ENCODE measurements at places on chromosomes 7 and 10.

- no peak for DNase-seq
These were observed 102.5 kb downstream of the IMMP2L start for GRCh38 chr7:111459757-111460280.

DNA sequence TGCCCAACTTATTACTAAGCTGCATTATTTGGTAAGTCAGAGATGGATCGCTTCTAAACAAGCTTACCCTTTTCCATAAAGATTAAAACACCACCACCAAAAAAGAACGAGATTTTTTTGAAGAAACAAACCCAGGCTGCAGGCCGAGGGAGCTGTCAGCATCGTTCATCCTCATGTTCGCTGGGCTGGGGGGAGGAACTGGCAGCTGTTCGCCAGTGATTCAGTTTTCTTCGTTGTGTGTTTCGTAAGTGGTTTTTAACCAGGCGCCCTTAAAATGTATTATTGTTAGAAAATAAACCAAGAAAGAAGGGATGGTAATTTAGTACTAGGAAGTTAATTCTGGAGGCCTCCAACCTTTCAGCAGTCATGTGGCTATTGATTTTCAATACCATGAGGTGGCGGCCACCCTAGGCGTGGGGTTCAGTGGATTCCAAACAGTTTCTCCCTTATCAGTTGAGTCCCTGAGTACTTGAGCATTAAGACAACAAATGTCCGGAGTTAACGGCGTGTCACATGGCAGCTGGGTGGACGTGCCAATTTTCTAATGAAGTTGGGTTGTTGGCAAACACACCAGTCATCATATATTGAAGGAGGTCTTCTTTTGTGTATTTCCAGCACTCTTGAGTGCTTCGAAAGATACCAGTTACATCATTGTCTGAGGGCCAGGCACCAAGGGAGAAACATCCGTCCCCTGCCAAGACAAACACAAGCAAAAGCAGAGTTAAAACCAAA is 173.2 kb downstream of the EBF3 start:
- no peak for DNase-seq

- DNase-seq = peak; percentile 12
These were observed 586.4 kb upstream of the SEMA3D start for GRCh38 chr7:85773116-85773728.

- no peak for DNase-seq
These were observed 24.0 kb upstream of the TM9SF3 start for GRCh38 chr10:96610817-96611216.

GRCh38 chr7:106480616-106481031 is 180.3 kb downstream of the CCDC71L start:
- DNase-seq = no peak

DNA sequence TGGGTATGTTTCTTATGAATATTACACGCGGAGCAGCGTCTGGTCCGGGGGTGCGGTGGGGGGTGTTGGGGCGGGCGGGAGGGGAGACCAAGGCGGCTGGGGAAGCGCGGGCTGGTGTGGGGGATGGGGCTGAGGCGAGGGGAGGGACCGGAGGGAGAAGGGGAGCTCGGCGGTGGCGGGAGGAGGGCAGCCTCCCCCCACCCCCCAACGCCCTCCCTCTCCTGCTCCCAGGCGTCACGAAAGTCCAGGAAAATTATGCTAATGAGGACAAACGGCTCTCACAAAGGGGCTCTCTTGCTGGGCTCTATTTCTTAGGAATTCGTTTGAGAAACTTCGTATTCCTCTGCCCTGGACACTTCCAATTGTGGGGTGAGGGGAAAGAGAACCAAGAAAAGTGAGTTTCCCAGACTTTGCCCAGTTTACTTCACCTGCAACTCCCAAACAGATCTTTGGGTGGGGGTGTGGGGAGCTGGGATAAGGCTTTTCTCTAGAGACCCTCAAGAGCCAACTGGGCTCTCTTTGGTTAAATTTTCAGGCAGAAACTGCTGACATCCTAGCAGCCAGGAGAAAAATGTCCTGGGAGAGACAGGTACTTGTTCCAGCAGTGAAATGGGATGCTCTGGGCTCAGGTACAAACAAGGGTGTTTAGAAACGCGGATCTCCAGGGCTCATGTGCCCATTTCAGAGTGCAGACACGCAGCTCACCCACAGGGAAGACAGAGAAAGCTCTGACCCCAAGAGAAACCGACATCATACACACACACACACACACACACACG is 11.7 kb upstream of the HOXA2 start:
- DNase-seq = no peak

DNA sequence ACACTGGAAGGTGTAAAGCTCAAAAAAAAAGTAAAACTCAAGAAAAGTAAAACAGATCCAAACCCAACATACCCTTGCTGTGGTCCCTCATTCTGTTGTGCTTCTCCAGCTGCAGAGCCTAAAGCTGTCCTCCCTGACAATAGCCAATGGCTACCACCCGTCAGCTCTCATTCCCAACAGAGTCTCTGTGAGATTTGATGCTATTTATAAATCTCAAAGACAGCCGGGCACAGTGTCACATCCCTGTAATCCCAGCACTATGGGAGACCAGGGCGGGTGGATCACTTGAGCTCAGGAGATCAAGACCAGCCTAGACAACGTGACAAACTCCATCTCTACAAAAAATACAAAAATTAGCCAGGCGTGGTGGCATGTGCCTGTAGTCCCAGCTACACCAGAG is 116.0 kb downstream of the KMT2E start:
- no peak for DNase-seq

- DNase-seq = peak; percentile 26
These were observed at the start of gene EBF3 for GRCh38 chr10:129963641-129964501. Gene EBF3, minus strand, starts transcription at chr10:129964274. Its CDS starts 506 bp downstream, at chr10:129963768.

DNA sequence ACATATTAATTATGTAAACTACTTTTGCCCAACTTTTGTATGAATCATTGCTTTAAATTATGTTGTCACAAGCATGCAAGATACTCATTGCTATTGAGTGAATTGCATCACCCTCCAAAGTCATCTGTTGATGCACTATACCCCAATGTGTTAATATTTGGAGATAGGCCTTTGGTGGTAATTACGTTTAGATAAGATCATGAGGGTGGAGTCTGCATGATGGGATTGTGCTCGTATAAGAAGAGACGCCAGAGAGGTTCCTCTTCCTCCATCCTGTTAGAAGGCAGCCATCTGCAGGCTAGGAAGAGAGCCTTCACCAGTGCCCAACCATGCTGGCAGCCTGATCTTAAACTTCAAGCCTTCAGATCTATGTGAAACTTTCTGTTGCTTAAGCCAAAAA is 95.3 kb upstream of the MAGI2 start:
- DNase-seq = no peak

DNA sequence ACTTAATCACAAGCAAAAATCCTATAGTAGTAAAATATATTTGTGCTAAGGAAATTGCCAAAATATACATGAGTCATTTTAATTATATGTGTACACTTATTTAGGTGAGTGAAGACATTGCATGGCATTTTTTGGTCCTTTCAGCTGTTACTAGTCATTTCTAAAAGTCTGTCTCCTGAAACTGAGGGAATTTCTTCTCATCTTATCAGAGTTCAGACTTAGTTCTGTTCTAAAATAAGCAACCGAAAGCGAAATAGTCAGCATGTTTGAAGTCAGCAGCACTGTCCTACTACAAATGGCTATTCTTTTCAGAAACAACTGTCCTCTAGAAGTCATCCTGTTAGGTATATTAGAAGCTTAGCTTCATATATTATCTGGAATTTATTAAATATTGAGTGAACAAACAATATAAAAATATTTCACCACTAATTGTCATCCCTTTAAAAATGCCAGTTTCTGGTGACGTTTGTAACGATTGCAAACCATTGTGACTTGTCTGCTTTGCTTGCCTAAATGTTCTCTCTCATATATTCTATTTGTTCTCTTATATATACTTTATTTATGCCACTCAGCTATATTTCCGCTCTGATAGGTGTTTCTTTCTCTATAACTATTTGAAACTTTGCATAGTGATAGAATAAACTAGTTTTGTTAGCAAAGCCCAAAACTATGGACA is 227.4 kb upstream of the KAT6B start:
- DNase-seq = no peak

- no peak for DNase-seq
These were observed 139.6 kb downstream of the PTPN20 start for GRCh38 chr10:47050618-47051455.

- no peak for DNase-seq
These were observed 66.6 kb downstream of the CAV1 start for GRCh38 chr7:116591202-116592040.

Data from kidney glomerular epithelial cell (primary cell).